ENCODE measurements at places on chromosomes 7 and 10.

- DNase-seq, result no peak
Measured at GRCh38 chr7:144830024-144830785, 5.6 kb downstream of the TPK1 start.

- no peak for DNase-seq
Measured at GRCh38 chr7:66503551-66504031, 125.1 kb upstream of the KCTD7 start.

DNA sequence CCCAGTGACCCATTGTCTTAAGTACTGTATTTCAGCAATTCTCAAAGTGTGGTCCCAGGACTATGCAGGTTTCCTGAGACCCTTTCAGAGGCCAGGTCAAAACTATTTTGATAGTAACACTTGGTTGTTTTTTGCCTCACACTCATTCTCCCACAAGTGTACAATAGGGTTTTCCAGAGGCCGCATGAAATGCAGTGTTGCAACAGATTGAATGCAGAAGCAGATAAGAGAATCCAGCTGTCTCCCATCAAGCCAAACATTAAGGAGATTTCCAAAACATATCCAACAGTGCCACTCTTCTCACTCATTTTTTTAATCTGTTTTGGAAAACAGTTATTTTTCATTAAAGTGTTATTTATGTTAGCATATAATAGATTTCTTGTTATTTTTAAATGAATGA, 20.0 kb downstream of the VKORC1L1 start:
- DNase-seq, result no peak

DNA sequence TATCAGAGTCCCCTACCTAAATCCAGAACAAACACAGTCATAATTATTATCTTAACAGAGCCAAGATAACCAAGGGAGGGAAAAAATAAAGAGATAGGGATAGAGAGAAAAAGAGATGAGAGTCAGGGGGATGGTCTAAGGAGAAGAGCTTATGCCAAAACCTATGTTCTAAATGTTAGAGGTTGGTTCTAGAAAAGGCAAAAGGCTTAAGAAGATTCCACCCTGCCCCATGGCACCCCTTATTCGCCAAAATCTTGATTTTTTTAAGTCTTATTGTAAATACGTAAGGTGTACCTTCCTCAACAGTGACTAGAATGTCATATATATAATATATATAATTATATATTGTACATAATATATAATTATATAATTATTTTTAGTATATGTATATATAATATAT, 29.6 kb upstream of the CTNNA3 start:
- no peak for DNase-seq

- no peak for DNase-seq
Measured at GRCh38 chr7:116977172-116977571, 23.9 kb downstream of the ST7 start.

- DNase-seq, result no peak
Measured at GRCh38 chr10:127570036-127570435, 20.9 kb downstream of the NPS start.
